ENCODE measurements at places on chromosomes 4 and X.

DNA sequence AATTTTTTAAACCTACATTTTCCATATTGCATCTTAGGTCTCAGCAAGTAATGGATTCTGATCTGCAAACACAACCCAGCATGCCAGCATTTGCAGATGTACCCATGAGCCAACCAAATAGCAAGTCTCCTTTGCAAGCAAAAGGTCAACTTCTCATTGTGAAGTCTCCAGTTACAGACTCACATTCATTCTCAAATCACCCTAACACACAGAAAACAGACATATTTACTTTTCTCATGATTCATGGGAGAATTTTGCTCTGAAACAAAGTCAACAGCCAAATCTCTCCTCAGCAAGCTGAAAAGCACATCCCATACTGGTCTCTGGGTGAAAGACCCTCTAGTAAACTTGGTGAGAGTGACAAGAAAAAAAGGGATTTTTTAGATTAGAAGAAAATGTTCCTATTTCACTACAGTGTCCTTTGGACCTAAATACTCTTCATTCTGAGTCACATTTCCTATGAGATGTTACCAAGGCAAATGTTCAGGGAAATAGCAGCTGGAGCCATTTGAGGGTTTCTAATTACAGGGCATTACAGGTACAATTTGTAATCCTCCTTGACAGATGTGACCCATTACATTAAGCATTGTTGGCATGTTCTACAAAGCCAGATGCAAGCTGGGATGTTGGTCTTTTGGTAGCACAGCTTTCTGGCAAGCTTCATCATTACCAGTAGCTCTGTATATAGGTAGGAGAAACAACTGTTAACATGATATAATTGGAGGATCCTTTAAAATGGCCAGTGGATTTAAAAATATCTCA is 383.3 kb downstream of the SMARCA1 start:
- no peak for DNase-seq

DNA sequence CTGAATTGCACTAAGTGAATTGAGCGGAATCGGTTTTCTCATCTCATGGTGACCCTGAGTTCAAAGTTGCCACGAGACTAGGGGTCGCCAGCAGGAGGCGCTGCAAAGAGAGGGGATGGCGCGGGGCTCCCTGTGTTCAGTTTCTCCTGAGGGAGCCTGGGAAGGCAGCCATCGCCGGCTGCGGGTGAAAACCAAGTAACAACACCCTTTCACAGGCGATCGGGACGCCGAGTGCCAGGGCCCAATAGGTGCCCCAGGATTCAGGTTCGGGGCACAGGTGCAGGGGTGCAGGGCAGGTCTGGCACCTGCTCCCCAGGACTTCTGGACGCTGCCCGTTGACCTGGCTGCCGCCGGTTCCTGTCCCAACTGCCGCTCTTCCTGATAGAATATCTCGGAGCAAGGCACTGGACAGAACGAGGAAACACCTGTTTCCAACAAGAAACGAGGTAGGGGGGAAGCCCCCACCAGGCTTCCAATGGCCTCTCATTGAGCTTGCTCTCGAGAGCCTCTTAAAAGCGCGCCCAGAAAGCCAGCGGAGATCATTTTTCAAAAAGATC is 1.1 kb upstream of the FGF16 start:
- peak; percentile 35 for DNase-seq

GRCh38 chr4:32672359-32672758 is 1952.2 kb downstream of the PCDH7 start:
- DNase-seq: no peak

GRCh38 chr4:532588-533317 is 33.7 kb downstream of the PIGG start:
- no peak for DNase-seq

GRCh38 chr4:41572516-41572915 is 34.6 kb downstream of the LIMCH1 start:
- DNase-seq: no peak

DNA sequence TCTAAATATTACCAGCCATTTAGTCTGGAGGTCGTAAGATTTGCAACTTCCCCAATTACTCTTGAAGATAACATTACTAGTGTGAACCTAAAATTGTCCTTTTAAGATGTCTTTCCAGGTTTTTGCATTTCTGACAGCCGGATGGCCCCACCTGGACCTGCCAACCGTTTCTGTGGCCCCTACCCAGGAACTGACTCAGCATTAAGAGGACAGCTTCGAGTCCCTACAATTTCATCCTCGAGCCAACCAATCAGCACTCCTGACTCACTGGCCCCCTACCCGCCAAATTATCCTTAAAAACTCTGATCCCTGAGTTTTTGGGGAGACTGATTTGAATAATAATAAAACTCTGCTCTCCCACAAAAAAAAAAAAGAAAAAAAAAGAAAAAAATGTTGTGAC is 112.0 kb downstream of the SCLT1 start:
- DNase-seq: no peak

DNA sequence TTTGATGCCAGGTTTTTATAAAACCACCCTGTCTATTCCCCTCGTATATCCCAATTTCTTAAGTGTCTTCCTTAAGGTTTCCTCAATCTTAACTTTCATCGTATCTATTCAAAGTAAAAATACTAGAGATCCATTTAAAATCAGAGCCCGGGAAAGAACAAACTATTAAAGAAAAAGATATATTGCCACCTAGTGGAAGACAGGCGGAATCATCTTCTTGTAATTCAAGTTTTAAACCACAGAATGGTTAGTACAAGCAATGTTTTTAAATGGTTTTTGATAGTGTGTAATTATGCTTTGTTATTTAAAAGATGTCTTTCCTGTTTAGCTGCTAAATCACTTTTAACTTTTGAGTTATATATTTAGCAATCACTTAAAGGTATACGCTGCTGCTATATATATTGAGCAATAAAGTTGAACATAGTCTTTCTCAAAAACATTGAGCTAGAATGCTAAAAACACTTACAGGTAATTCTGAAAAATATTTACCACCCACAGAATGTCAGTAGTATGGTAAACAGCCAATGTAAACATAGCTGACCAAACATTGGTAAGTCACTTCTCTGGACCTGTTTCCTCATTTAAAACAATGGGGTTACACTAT is 18.2 kb downstream of the PRDM8 start:
- no peak for DNase-seq

GRCh38 chr4:72376901-72377300 is 192.1 kb downstream of the ADAMTS3 start:
- no peak for DNase-seq

GRCh38 chrX:40494005-40494404 is 86.8 kb upstream of the ATP6AP2 start:
- no peak for DNase-seq

DNA sequence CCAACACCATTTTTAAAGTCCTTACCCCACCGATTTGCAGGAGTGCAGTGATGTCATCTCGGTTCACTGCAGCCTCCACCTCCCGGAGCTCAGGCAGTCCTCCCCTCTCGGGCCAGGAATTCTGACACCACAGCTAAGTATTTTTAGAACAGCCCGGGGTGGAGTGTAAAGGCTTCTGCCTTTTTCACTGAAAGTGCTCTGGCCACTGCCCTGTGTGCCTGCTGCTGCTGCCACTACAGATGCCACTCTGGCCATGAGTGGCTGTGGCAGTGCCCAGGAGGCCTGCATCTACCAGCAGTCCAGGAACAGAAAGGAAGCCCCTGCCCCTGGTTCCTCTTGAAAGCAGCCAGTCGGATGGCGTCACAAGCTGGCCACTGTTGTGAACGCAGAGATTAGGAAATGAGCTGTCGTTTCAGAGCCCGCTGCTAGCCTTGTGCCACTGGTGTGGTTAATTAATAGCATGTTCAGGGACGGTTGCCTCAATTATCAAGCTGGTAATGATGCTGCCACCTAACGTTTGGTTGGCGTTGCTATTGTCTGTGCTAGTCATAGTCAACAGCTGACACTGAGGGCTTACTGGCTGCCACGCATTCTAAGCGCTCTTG is 23.6 kb upstream of the TBC1D14 start:
- DNase-seq: no peak

DNA sequence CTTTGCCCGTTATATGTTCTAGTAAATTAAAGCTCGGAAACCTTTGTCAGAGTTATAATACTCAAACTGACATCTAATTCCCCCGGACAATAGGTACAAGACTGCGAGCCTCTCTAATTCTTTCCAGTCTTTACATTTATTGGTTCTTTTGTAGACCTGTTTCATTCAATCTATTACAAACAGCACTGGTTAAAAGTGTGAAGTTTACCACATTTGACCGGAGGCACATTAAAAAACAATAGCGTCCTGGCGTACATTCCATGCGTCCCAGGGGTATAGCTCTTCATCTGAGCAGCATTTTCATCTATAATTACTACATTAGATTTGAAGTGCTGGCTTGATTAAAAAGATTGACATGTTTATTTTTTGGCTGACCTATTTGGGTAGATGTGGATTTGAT is 49.9 kb upstream of the TENM3 start:
- no peak for DNase-seq

DNA sequence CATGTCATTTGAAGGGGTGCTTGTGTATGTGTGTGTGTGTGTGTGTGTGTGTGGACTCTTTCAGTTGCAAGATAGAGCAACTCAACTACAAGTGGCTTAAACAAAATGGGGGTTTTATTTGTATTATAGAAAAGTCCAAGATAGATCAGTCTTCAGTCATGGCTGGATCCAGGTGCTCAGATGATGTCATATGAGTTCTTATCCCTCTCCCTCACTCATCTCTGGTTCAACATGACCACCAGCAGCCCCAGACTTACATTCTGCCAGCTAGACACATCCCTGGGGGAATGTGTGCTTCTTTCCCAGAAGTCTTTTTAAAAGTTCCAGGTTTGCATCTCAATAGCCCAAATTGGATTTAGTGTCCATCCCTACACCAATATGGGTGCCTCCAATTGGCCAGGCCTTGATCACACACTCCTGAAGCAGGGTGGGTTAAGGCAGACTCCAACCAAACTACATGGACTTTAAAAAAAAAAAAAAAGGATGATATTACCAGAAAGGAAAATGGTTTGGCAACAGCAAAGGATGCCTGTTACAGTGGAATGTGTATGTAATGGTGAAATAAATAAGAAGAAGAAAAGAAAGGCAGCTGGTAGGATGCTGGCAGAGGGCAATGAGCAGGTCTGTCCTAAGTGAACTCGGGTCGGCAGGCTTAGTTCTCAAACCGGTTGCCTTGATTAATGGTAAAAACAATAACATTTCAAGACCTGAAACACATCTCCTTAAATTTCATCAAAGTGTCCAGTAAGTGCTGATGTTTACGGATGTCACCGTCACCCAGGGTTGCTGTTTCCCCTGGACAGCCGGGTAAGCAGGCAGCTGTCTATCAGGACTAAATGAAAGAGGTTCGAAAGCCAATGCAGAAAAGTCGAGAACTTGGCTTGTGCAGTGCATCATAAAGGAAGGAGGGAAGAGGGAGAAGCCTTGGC is 107.7 kb downstream of the SMIM20 start:
- DNase-seq: no peak

Data from nephron progenitor cell (in vitro differentiated cells).